ENCODE measurements at places on chromosomes 3 and 15. TPM values are rescaled to one million over a fixed set of nuclear protein-coding genes. Genes with fewer than 3 reads are reported as not detected.

- no peak for DNase-seq
These were observed 81.5 kb upstream of the KCNAB1 start for GRCh38 chr3:156038869-156039268.

- DNase-seq, result no peak
These were observed 18.2 kb downstream of the PEX5L start for GRCh38 chr3:180018543-180018942.

The ESYT3 gene
- 0.43 TPM for total RNA-seq

GRCh38 chr3:39289107-39289506 is 9.3 kb upstream of the CX3CR1 start:
- DNase-seq, result no peak
